ENCODE measurements at places on chromosomes 3 and 15.

DNA sequence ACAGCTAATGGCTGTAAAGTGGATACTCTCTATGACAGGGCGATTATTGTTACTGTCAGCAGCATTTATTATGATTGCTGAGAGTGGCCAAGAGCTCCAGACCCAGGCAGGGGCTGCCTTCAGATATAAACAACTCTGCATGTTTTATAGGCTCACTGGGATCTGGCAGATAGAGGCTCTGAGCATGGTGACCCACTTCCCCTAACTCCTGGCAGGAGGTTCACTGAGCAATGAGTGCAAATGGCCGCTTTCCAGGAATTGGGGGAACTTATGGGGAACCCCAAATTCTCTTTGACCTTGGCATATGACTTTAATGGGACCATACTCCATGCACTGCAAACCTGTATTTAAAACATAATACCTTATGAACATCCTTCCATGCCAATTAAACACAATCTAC lies 59.0 kb downstream of the SCN5A start:
- no peak for DNase-seq

- no peak for DNase-seq
These were observed 25.1 kb upstream of the FSIP1 start for GRCh38 chr15:39807791-39808190.

- no peak for DNase-seq
These were observed 21.0 kb upstream of the TTC14 start for GRCh38 chr3:180580934-180581333.

DNA sequence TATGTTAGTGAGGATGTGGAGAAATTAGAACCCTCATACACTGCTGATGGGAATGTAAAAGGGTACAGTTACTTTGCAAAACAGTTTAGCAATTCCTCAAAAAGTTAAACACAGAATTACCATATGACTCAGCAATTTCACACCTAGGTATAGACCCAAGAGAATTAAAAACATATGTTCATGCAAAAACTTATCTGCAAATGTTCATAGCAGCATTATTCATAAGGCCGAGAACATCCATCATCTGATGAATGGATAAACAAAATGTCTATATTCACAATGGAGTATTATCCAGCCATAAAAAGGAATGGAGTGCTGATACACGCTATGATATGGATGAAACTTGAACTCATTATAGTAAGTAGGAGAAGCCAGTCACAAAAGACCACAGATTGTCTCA lies 10.3 kb downstream of the SEC13 start:
- no peak for DNase-seq

GRCh38 chr15:96867992-96868391 lies 537.5 kb downstream of the NR2F2 start:
- no peak for DNase-seq

GRCh38 chr15:86066174-86066834 lies 13.4 kb upstream of the AGBL1 start:
- no peak for DNase-seq

- no peak for DNase-seq
These were observed 1015.8 kb upstream of the EPHA6 start for GRCh38 chr3:95798628-95799027.

GRCh38 chr3:155646669-155647068 lies 98.2 kb downstream of the PLCH1 start:
- DNase-seq = no peak

DNA sequence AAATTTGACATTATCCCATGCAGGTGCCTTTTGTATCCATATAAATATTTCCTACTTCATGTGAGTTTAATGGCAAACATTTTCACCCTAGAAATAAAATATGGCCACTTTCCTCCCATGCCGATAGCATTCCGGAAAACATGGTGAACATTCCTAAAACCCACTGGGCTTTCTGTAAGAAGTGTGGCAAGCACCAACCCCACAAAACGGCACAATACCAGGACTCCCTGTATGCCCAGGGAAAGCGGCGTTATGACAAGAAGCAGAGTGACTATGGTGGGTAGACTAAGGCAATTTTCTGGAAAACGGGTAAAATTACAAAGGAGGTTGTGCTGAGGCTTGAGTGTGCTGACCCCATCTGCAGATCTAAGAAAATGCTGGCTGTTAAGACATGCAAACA lies 7.6 kb downstream of the ANXA2 start:
- DNase-seq = no peak

DNA sequence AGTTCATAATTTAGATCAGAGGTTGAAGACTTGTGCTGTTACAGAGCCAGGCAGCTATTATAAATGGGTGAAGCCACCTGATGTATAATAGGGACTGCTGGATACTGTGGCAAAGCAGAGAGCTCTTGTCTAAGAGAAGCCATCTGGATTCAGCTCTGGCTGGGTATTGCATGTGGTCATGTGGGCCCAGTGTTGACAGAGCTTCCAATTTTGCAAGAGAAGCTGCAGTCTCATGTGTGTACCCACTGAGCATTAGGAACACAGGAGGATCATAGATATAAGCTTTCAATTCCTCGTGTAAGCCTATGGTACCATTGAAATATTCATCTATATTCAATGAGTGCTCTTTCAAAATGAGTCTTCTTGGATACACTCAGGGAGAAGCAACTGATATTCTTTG lies 303.9 kb upstream of the SLCO3A1 start:
- DNase-seq = no peak

- DNase-seq = no peak
These were observed 4.2 kb downstream of the SEMA3G start for GRCh38 chr3:52440671-52441070.

GRCh38 chr3:177250151-177250550 lies 52.9 kb upstream of the TBL1XR1 start:
- DNase-seq = no peak

DNA sequence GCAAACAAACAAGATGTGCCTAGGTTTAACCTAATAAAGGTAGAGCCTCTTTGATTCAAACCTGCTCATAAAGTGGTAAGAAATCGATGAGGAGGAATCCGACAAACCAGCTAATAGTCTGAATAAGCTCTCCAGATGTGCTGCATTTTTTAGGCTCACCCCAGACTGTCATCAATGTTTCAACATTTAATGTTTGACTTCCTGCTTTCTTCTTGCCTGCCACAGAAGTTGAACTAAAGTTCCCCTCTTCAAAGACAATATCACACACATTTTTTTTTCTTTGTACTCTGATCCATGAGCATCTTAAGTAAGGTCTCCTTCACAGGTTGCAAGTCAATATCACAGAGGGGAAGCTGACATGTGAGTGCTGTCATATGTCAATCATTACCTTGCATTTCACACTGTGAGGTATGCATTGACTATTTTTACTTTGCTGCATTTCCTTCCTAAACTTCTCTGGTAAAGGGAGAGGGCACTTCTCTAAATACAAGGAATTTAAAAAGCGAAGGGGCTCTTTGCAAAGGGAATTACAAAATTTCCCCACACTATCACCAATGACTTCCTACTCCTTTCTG lies 172.3 kb upstream of the MCTP2 start:
- no peak for DNase-seq

DNA sequence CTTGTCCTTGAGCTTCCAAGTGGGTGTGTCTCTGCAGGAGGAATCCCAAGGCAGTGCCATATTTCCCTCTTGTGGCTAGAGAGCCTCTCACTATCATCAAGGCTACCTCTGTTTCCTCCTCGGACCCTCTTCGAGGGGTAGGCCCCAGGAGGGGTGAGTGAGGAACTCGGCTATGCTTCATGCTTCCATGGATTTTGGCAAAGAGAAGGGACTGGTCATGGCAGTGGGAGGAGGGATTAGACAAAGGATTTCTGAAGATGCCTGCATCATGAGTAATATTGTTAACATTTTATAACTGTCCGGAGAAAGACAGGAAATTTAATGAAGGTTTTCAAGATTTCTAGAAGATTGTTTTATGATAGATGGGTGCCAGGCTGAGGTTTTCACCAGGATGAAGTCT lies 241.5 kb downstream of the CLSTN2 start:
- no peak for DNase-seq

DNA sequence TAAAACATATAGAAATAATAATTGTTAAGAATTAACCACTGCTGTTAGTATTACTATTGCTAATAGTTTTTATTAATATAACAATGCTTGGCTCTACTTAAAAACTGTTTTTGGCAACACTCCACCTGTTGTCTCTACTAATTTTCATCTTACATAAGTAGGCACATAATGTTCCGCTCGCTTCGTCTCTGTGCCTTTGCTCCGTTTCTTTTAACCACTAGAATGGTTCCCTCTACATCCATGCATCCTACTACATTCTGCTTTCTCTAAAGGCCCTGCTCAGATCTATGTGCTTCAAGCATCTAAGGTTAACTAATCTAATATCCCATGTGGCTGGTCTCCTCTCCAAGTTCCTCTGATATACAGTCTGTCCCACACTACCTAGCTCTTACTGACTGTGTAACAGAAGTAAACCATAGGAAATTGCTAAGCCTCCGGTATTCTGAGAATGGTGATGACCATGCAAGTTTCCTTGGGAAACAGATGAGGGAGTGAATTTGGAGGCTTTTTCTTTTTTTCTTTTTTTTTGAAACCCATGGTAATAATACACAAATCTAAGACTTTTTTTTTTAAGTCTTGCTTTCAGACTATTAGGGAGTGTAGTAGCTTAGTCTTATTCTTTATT lies 138.3 kb downstream of the P3H2 start:
- no peak for DNase-seq

DNA sequence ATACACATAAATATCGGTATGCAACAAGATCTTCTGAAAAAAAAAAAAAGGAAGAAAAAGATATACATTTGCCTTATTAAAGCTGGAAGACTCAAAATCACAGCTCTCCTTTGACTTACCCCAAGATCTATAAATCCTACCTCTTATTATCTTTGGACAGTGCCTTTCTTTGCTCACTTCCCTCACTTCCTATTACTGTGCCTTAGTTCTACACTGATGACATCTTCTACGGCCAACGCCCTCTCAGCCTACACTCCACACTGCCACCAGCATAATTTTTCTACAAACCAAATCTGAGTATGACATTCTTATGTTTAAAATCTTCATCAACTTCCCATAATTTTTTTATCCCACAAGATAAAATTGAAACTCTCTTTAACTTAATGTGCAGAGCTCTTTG lies 137.1 kb downstream of the VPS13C start:
- no peak for DNase-seq

DNA sequence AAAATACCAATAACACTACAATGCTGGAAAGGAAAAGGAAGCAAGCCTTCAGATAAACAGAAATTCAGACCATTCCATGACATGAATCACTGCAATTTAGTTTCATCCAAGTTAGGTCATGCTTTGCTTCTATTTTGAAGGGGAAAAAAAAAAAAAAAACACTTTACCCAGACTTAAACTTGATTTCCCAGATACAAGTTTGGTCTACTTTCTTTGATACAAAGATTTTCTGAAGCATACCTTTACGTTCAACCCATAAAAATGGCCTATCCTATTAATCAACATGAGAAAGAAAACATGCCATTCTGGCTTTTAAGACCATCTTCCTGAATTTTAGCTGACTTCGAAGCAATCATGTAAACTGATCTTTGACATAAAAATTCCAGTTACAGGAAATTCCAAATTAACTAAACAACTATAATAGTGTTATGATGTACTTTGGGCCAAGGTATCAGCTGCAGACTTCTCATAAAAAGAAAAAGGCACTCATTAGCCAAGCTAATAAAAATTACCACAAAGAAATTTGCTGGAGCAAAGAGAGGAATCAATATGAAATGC lies 12.6 kb downstream of the OSBPL10 start:
- no peak for DNase-seq

DNA sequence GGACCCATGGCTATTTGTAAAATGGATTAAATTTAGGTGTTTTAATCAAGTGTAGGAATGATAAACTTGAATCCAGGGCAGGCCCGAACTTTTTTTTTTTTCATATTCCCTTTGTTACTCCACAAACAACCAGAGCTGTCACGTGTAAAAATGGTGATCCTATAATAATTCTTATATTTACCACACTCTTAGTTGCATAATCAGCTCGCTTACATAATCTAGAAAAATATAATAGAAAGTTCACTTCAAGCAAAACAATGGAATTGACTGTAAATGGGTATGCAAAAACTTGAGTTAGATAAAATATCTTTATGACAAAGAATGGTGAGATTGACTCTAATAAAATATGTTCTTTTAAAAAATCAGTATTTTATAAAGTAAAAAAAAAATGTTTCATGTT lies 2.1 kb upstream of the PAQR9 start:
- no peak for DNase-seq

DNA sequence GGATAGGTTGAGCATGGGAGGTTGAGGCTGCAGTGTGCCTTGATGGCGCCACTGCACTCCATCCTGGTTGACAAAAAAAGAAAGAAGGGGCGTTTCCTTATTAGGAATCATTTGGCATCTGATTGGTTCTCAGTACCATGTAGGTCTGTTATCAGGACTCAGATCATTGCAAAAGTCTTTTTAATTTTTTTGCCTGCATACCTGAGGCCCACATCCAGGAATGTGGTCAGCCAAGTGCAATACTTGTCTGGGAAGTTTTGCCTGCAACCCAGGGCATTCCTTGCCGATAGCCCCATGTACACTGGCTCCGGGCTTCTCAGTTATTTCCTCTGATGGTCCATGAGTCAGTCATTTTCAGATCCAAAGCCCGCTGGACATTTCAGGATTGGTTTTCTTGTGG lies 50.1 kb upstream of the CRTC3 start:
- DNase-seq = no peak

GRCh38 chr3:187830181-187830580 lies 84.9 kb upstream of the BCL6 start:
- DNase-seq = no peak

DNA sequence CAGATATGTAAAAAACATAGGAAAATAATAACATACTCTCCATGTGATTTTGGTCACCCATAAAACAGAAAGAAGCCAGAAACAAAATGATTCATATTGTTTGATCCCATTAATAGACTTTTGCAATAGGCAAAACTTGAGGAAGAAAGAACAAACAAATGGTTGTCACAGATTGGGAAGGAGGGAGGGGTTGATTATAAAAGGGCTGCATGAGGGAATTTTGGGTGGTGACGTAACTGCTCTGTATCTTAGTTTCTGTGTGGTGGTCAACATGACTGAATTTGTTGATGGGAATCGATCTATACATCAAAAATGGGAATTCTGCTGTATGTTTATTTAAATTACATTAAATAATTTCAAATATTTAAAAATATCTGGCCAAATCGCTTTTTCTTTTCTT lies 86.3 kb downstream of the P3H2 start:
- no peak for DNase-seq

DNA sequence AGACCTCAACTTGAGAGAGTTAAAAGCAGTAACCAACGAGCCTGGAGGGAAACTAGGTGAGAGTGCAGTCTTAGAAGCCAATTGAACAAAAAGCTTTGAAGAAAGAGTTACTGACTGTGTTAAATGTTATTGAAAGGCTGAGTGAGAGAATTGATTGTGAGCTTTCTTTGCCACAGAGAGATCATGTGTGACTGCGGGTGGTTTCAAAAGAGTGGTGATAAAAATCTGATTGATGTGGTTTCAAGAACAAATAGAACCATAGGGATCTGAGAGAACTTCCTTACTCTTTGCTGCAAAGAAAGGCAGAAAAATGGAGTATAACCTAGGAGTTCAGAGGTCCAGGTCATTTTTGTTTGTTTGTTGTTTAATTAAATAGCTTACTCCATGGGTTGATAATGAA lies 759.9 kb upstream of the ALCAM start:
- no peak for DNase-seq

- DNase-seq = no peak
These were observed 980.3 kb downstream of the CADM2 start for GRCh38 chr3:85939074-85939482.
